Activated T-cell treated with anti-CD3 and anti-CD28 coated beads for 24 hours (primary cell): ENCODE measurements at places on chromosomes 1 and 21.

DNA sequence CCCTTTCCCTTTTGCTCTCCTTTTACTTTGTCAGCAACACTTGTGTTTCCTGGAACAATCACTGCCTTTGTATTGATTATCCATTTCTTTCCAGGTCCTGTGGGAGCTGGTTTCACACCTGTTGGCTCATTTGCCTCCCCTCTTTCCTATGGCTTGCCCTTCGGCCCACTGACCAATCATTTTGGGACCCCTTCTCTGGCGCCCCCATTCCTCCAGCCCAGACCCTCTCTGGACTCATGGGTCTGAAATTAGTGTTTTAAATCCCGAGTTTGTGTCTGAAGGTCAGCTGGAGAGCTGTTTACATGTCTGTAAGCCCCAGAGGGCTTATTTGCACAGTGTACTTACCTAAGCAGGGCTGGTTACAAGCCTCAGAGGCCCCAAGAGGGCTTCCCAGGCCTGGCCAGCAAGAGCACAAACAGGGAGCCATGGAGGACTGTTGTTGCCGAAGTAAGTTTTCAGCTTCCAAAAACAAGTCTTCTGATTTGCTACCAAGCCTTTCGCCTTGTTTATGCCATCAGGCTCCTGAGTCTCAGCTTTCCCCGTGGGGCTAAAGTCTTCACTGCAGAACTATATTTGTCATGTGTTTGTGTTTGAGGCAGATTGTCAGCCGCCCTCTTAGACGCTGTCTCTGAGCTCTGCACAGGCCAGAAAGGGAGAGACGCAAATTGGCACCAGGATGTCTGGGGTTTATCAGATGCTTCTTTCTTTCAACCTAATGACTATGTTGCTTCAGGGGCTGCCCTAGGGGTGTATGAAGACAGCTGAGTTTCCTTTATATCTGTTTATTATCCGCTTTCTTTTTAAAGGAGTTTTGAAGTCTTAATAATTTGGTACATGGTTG lies 93.0 kb downstream of the ATP1A1 start:
- DNase-seq: no peak

- DNase-seq: peak; percentile 49
Observed at GRCh38 chr1:53294567-53294966, 33.3 kb downstream of the LRP8 start.

DNA sequence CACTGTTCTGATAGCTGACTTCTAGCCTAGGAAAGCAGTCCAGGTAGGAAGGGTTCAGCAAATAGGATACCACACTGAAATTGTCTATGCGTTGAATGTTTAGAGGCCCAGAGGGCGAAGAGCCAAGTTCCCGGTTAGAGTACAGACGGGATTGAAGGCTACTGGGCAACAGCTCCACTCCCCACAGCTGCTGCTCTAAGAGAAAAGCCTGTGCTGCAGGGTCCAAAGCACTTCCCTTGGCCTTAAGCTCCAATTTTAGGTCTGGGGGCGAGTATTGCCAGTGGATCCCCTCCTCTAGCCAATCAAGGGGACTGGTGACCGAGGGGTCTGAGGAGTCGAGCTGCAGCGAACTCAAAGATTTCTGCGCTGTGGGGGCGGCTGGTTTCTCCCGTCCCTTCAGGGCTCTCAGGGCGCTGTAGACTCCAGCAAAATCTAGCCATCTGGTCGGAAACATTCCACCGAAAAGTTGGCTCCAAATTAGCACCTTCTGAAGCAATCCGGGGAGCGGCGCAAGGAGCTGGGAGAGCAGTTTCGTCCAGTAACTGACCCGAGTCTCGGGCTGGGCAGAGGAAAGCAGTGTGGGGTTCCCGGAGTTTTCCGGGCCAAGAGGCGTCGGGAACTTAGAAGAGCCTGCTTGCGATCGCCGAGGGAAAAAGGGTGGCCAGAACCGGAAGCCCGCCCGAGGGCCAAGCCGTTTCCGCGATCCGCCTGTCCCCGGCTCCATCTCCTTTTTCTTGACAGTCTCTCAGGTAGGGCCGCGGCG lies 748 bp downstream of the PPP1R15B start:
- DNase-seq: peak; percentile 35

DNA sequence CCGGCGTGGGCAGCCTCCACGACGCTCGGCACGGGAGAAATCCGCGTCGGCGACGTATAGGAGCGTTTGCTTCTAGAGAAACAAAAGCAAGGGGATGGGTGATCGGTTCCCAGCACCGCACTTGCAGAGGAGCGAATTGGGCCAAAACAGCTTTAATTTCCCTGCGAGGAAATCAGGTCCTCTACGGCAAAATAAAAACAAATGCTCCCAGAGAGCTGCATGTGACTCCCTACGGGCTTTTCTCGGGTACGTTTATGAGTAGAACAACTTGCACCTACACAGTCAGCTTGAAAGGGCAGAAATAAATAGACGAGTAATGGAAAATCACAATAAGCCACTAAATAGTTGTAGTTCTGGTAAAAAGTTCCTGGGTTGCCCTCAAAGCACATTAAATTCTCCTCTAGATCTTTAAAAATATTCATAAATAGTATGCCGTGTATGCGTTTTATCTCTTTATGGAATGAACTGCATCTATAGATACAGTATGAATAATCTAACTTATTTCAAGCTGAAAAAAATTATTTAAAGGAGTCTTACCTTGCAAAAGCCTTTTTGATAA lies 1.2 kb downstream of the NHLH2 start:
- no peak for DNase-seq

- no peak for DNase-seq
Observed at GRCh38 chr21:32112195-32112594, 166.7 kb downstream of the MIS18A start.

- no peak for DNase-seq
Observed at GRCh38 chr1:206427291-206427690, 43.0 kb upstream of the IKBKE start.

DNA sequence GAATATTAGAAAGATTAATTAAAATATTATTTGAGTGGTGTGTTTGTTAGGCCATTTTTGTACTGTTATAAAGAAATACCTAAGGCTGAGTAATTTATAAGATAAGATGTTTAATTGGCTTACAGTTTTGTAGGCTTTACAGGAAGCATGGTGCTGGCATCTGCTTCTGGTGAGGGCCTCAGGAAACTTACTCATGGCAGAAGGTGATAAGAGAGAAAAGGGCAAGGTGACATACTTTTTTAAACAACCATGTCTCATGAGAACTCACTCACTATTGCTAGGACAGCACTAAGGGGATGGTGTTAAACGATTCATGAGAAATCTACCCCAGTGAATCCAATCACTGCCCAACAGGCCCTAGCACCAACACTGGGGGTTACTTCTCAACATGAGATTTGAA lies 56.7 kb upstream of the RGS21 start:
- no peak for DNase-seq

GRCh38 chr1:219676012-219676765 lies 63.3 kb upstream of the ZC3H11B start:
- no peak for DNase-seq

GRCh38 chr21:45613881-45614280 lies 29.6 kb upstream of the PCBP3 start:
- DNase-seq: no peak

- no peak for DNase-seq
Observed at GRCh38 chr1:91712393-91712792, 173.6 kb downstream of the TGFBR3 start.

DNA sequence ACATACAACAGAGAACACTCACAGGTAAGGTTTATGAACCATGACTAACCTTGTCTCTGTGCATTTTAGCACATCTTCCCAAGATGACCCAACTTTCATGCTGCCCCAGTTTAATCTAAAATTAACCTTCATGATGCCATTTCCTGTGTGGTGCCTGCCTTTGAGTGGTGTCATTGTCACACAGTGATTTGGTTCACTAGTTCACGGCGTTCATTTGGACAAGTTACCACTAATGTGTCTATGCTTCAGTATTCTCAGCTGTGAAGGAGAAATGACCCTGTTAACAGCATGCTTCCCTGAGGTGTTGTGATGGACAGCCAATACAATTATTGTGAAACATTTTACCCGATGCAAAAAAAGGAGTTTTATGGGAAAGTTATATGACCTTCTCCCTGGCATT lies 693.1 kb downstream of the RWDD3 start:
- no peak for DNase-seq

GRCh38 chr21:21297211-21297610 lies 299.0 kb downstream of the NCAM2 start:
- no peak for DNase-seq

DNA sequence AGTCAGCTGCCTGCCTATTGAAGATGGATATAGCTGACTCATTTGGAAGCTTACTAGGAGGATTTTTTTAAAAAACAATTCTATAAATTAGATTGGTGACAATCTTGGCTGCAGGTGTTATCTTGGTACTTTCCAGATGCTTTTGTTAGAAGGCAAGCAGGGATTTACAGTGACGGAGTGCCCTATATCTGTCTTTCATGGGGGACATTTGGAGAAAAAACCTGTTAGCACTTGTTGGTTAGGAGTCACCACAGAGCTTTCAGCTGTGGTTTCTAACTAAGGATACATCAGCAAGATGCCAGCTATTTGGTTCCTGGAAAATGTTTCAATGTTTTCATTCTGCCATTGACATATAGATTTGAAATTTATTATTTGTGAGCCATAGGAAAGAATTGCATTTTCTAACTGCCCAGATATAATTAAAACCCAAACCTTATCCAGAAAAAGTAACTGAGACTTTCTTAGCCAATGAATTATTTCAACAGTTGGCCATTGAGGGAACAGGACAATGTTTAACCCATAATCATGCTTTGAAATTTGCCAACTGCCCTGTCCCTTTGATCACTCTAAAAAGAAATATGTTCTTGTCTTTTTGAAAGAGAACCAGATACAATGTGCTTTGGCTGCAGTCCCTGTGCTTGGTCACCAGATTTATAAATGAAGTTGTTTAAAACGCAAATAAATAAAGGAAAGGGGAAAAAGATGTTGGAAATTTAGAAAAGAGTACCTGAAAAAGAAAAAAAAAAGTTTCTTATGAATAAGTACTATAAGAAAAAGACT lies 761.0 kb upstream of the CXADR start:
- no peak for DNase-seq

DNA sequence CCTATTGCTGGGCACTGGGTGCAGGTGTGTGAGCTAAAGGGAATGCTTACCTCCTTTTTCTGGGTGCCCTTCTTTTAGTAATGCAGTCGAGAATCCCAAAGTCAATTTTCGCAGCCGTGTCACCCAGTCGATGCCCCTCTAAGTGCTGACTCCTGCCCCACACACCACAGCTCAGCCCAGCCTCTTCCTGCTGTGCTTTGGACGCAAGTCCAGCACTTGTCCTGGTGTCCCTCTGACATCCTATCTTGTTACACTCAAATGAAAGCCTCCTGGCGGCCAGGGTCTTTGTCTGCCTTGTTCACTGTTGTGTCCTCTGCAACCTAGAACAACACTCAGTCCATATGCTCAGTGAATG lies 58.5 kb upstream of the RUNX3 start:
- DNase-seq: no peak
